Dermis lymphatic vessel endothelial cell (primary cell): ENCODE measurements at places on chromosomes 13 and 19. TPM values are rescaled to one million over a fixed set of nuclear protein-coding genes. Genes with fewer than 3 reads are reported as not detected.

LRRC25 gene
- total RNA-seq: not detected in 2 replicates

CHAF1A gene
- total RNA-seq: 3.4 and 3.7 TPM in 2 replicates

RGCC gene
- 35.2 and 188 TPM in 2 replicates for total RNA-seq

OR7C1 gene
- total RNA-seq: not detected in 2 replicates

KLF1 gene
- total RNA-seq: 0.09 TPM in 1 of 2 replicates, not detected in the other

INAFM1 gene
- total RNA-seq: 0.69 and 1.1 TPM in 2 replicates

DIRAS1 gene
- total RNA-seq: 0.17 and 0.33 TPM in 2 replicates

USHBP1 gene
- 33.1 and 37.3 TPM in 2 replicates for total RNA-seq

PEX11G gene
- 1.5 TPM in 2 replicates for total RNA-seq

PSG2 gene
- total RNA-seq: not detected in 2 replicates

ZNF415 gene
- total RNA-seq: under 0.01 and 0.60 TPM in 2 replicates

AP3D1 gene
- 56.6 and 61.2 TPM in 2 replicates for total RNA-seq

DYRK1B gene
- total RNA-seq: 9.5 and 12.5 TPM in 2 replicates

PLIN4 gene
- total RNA-seq: 1.1 and 1.5 TPM in 2 replicates

ZNF547 gene
- total RNA-seq: 2.6 and 2.9 TPM in 2 replicates

ZNF627 gene
- total RNA-seq: 21.3 and 29.7 TPM in 2 replicates

WDR87 gene
- not detected in 2 replicates for total RNA-seq

COL4A1 gene
- 1,595 and 1,832 TPM in 2 replicates for total RNA-seq

MBD3L3 gene
- total RNA-seq: not detected in 2 replicates

FRY gene
- 106 and 107 TPM in 2 replicates for total RNA-seq

MED29 gene
- total RNA-seq: 11.4 and 12.5 TPM in 2 replicates

PABPC3 gene
- total RNA-seq: 0.09 and 0.11 TPM in 2 replicates

SH2D3A gene
- total RNA-seq: 2.2 and 3.0 TPM in 2 replicates

SERPINE3 gene
- total RNA-seq: not detected in 2 replicates

TMEM91 gene
- 4.4 and 4.9 TPM in 2 replicates for total RNA-seq

KL gene
- under 0.01 and 0.33 TPM in 2 replicates for total RNA-seq

SIAH3 gene
- not detected in 2 replicates for total RNA-seq

KLK8 gene
- total RNA-seq: not detected in 2 replicates

USF2 gene
- total RNA-seq: 35.2 and 43.8 TPM in 2 replicates

TINCR gene
- total RNA-seq: not detected in 2 replicates

OVOL3 gene
- total RNA-seq: not detected in 2 replicates

ANKRD24 gene
- total RNA-seq: 0.11 and 0.17 TPM in 2 replicates

MUC16 gene
- not detected in 2 replicates for total RNA-seq

HCST gene
- 0.17 and 0.54 TPM in 2 replicates for total RNA-seq

DOHH gene
- total RNA-seq: 6.6 and 9.5 TPM in 2 replicates

SYNGR4 gene
- total RNA-seq: not detected in 2 replicates

ZNF583 gene
- total RNA-seq: 3.8 and 4.5 TPM in 2 replicates

ZNF260 gene
- 20.8 and 21.9 TPM in 2 replicates for total RNA-seq

HSPB6 gene
- 0.09 and 0.11 TPM in 2 replicates for total RNA-seq

RFXAP gene
- total RNA-seq: 0.65 and 1.0 TPM in 2 replicates

LMTK3 gene
- total RNA-seq: under 0.01 TPM in 1 of 2 replicates, not detected in the other

BEST2 gene
- total RNA-seq: not detected in 2 replicates

THSD8 gene
- not detected in 2 replicates for total RNA-seq

RNF17 gene
- total RNA-seq: under 0.01 TPM in 1 of 2 replicates, not detected in the other

NCCRP1 gene
- total RNA-seq: not detected in 2 replicates

EXOC3L2 gene
- 0.54 and 1.3 TPM in 2 replicates for total RNA-seq

MIA gene
- total RNA-seq: not detected in 2 replicates

SULT2A1 gene
- total RNA-seq: not detected in 2 replicates

ZNF43 gene
- 8.5 and 9.4 TPM in 2 replicates for total RNA-seq

GADD45B gene
- total RNA-seq: 36.7 and 106 TPM in 2 replicates

SIGLEC8 gene
- not detected in 2 replicates for total RNA-seq

MEF2B gene
- not detected in 2 replicates for total RNA-seq

LGALS14 gene
- not detected in 2 replicates for total RNA-seq

SOX21 gene
- 0.76 and 3.5 TPM in 2 replicates for total RNA-seq

FCHO1 gene
- total RNA-seq: 0.22 and 0.43 TPM in 2 replicates

ZNF835 gene
- under 0.01 TPM in 1 of 2 replicates, not detected in the other for total RNA-seq
